ENCODE measurements at places on chromosomes 5 and 9.

DNA sequence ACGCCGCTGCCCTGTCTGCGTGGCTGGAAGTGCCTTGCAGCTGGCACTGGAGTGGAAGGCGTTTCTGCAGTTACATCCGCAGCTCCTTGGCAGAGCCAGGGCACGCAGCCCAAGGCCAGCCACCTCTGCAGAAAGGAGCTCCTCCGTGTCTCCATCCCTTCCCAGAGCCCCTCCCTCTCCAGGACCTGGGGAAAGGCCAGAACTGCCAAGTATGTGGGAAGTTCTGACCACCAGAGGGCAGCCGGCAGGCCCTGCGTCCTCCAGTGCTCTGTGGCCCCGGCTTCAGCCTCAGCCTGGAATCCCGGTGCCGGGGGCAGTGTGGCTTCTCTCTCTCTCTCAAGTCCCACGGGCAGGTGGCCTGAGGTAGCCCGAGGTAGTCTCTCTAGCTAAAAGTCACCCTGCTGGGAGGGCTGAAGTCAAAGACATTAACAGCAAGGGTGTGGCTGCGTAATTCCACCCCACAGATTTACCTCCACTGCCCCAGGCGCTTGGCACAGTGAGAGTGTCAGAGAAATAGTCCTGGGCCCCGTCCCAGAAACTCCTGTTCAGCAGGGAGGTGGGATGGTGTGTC, 101.7 kb upstream of the FCN2 start:
- DNase-seq = peak; percentile 24

GRCh38 chr5:108481355-108481931, 99.5 kb upstream of the FBXL17 start:
- peak; percentile 2 for DNase-seq

DNA sequence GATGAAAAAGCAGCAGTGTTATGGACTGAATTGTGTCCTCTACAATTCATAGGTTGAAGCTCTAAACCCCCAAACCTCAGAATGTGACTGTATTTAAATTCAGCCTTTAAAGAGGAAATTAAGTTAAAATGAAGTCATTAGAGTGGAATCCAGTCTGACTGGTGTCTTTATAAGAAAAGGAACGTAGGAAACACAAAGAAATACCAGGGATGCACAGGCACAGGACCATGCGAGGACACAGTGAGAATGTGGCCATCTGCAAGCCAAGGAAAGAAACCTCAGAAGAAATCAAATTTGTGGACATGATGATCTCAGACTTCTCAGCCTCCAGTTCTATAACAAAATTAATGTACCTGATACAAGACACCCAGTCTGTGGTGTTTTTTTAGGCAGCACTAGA, 971.2 kb upstream of the CDH9 start:
- no peak for DNase-seq

- no peak for DNase-seq
Measured at GRCh38 chr5:103461243-103461642, 101.3 kb downstream of the NUDT12 start.

DNA sequence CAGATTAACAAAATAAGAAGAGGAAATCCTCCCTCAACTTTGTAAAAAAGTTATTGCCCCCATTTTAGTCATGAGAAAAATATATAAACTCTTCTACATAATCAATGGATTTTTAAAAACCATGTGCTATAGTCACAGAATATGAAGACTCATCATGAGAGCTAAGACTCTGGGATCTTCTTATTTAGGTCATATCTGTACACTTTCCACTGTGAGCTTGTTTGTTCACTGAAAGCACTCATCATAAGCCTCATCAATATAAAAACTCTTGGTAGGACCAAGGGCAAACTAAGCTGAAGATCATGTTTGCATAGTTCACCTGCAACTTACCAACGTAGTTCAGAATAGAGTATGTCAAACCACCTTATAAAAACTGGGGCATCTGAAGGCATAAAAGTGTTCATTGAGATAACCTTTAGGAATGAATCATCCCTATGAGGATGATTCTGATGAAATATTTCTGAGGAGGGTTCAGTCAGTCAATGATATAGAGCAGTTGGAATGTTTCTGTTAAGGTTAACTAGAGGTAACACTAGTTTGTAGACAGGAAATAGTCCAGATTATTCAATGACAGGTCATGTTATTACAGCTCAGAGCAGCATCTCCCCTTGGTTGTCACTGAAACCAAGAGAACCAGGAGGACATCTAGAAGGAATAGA, 289.9 kb upstream of the SMC2 start:
- DNase-seq = no peak

GRCh38 chr5:35644543-35644942, 26.9 kb downstream of the SPEF2 start:
- DNase-seq = no peak

GRCh38 chr9:124784509-124784908, 7.6 kb downstream of the OLFML2A start:
- DNase-seq = no peak

- no peak for DNase-seq
Measured at GRCh38 chr5:61734966-61735365, 402.9 kb downstream of the ZSWIM6 start.

GRCh38 chr9:22863106-22863505, 416.5 kb downstream of the DMRTA1 start:
- no peak for DNase-seq

GRCh38 chr5:14050821-14051220, 92.3 kb upstream of the TRIO start:
- no peak for DNase-seq

DNA sequence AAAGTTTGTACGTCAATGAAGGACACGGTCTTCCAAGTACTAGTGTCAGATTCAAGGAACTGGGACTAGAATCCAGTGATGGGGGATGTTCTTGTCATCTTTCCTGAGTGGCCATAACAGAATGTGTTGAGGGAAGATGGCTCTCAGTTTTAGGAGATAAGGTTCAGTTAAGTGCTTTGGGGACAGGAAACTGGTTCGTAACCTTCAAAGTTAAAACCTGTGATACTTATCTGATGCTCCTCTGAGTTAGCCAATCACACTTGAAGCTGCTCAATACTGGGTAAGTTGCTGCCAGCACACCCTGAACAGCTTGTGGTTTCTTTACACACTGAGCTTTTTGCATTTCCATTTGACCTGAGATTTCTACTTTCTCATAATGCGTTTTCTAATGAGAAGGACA, 64.4 kb downstream of the PIK3R1 start:
- no peak for DNase-seq

- peak; percentile 33 for DNase-seq
Measured at GRCh38 chr5:152560512-152561137, 155.5 kb upstream of the NMUR2 start.

DNA sequence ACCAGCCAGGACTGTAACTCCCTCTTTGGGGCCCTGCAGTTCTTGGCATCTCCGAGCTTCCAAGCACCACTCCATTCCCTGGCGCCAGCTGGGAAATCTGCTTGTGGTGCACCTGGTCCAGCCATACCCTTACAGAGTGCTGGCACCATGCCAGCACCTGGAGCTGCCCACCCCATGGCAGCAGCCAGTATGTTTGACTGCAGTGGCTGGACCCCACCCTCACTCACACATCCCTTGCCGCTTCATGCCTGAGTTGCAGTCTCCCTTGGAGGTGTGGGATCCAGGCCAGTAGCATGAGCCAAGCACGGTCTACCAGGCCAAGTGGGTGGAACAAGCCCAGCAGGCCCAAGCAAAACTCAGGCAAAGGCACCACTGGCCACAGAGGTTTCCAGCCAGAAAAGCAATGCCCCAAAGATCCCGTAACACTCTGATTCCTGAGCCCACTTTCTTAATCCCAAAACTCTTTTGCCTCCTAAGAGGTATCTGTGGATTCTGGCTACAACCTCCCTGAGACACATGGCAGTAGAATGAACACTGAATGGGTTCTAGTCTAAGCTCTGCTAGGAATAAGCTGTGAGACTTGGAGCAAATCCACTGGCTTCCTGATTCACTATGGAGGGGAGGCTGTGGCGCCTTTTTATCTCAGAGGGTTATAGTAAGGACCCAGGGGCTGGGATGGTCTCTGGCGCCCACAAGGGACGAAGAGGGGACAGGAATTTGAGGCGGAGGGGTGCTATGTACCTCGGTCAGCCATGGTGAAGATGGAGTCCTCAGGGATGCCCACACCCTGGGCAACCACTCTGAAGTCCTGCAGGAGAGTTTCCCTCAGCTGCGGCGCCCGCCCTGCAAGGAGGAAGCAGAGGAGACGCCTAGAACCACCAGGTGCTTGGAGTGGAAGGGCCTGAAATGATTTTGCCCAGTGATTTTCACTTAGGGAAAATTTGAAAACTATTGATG, 5.6 kb downstream of the AMBP start:
- peak; percentile 92 for DNase-seq

DNA sequence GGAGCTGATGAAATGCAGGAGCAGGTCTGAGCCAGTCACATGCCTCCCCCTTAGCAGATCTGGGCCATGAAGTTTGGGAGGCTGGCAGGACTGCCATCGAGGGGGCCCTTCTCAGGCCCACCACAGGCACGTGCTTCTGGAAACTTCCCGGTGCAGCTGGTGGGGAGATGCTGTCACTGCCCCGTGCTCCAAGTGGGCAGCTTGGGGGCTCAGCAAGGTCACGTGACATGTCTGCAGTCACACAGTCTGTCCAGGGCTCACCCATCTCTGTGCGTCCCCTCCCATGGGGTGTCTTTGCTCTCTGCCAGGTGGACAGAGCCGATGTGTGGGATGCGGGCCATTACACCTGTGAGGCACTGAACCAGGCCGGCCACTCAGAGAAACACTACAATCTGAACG, 79.4 kb upstream of the ASS1 start:
- DNase-seq = no peak

DNA sequence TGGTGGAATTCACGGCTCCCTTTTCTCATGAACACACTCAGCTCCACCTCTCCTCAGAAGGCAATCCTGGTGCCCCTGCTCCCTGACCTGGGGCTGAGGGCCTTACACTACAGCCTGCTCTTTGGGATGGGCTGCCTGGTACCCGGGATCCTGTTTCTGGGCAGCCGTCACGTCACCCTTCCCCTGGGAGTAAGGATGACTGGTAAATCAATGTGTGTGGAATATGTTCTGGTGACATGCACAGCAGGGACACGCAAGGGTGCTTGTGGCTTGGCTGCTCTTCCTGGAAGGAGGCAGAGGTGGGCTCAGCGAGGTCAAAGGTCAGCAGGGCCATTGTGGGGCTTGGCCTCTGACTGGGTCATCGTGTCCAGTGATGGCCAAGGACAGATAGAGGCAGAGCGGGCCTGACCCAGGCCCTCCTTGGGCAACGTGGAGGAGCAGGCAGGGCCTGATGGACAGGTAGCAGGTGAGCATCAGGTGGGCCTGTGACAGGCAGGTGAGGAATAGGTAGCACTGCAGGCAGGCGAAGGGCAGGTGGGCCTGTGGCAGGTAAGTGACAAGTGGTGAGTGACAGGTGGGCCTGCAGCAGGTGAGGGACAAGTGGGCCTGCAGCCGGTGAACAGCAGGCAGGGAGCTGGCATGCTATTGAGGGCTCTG, 399.4 kb upstream of the IRX4 start:
- DNase-seq = peak; percentile 1

DNA sequence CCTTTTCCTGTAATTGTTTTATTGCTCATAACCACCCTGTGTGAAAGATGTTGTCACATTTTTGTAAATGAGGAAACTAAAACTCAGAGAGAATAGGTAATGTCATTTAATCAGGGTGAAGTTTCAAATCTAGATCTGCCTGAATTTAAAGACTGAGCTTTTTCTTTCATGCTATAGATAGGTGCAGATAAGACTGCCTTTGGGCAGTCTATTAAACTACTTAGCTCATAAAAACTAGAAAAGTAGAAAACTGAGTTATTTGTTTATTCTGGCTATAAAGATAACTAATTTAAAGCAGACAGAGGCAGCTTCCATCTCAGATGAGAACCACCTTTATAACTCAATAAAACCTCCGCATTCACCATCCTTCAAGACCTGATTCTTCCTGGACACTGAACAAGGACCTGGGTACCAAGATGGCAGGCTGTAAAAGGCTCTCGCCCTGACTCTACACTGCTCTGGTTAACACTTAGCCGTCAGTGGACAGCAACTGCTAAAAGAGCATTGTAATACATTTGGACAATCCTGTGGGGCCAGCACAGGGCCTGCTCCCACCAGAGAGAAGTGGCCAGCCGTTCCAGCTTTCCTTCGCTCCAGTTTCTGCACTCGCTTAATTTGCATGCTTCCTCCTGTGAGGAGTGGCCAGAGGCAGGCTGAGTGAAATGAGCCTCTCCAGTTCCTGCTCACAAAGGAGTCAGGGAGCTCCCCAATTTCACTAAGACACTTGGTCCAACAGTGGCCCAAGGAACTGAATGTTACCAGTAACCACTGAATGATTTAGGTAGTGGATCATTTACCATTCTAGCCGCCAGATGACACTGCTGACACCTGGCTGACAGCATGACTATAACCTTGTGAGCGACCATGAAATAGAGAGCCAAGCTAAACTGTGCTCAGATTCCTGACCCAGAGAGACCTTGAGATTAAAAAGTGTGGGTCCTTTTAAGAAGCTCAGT, 566.4 kb downstream of the EFNA5 start:
- no peak for DNase-seq

GRCh38 chr9:846852-847251, 5.4 kb downstream of the DMRT1 start:
- DNase-seq = no peak

DNA sequence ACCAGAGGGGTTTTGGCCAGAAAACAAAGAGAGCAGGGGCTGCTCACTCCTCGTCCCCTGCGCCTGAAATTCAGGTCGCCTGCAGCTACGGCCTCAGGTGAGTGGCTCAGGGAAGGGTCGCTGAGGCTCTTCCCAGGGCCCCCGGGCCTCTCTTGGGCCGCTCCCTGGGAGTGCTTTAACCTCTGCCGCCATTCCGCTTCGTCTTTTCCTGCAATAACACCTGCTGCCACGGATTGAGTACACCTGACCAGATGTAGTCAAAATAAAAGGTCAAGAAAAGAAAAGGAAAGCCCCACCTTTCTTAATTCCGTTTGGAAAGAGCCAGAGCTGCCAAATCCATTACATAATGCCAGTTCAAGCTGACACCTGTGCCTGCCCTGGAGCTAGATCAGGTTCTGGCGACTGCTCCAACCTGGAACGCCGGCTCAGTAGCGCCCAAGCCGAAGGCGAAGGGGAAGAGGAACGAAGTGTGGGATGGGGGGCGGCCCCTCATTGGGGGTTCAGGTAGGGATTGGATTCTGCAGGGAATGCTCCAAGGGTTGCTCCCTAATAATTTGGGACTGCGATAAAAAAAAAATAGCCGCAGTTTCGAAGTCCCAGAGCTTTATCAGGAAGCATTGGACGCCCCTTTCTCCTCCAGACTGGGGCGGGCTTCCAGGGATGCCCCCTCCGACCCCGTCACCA, 193.9 kb downstream of the MEF2C start:
- DNase-seq = no peak

DNA sequence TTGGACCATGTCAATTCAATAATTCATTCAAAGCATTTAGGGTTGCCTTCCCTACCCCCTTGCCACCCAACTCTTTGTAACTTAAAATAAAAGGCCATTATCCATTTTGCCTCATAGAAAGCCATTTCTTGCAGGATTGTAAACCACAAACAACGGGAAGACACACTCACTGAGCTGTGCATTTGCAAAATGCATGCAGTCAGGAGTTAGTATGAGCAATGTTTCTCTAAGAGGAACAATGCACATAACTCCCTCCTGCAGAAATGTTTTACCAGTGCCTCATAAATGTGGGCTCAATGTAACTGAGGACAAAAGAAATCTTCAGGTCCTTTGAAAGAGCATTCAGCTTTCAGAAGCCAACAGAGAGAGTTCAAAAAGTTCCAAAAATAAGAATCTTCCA, 98.5 kb upstream of the ABCA1 start:
- DNase-seq = no peak

GRCh38 chr5:159975462-159976019, 33.4 kb upstream of the TTC1 start:
- no peak for DNase-seq

- DNase-seq = no peak
Measured at GRCh38 chr9:8924562-8924961, 1125.0 kb upstream of the DMAC1 start.

- DNase-seq = no peak
Measured at GRCh38 chr5:132859889-132860437, 6.3 kb downstream of the GDF9 start.

Measured in NCI-H345 (cell line).